ENCODE measurements at places on chromosomes 11 and 22.

DNA sequence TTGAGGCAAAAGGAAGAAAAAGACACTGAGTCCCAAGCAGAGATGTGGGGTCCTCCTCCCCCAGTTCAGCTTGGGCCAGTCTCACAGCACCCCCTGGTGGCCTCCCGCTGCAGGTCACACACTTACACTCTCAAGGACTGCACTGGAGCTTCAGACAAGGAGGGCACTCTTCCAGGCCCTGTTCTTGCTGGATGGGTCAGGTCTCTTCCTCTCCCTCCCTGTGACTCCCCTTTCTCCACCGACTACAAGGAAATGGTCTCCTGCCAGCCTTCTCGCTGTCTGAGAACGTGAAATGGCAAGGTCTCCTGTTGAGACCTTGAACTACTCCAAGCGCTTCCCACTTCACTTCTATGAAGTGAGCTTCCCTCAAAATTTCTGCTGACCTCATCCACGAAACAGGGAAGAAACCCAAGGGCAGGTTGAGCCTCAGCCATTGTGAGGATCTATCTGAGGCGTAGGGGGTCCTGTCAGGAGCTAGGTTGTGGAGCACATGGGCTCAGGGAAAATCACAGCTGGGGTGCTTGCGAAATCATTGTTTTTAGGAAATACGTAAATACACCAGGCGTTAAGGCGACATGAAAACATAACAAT, 11.2 kb upstream of the IGLL1 start:
- DNase-seq = no peak

GRCh38 chr11:129803533-129803932, 12.1 kb upstream of the TMEM45B start:
- DNase-seq = no peak

DNA sequence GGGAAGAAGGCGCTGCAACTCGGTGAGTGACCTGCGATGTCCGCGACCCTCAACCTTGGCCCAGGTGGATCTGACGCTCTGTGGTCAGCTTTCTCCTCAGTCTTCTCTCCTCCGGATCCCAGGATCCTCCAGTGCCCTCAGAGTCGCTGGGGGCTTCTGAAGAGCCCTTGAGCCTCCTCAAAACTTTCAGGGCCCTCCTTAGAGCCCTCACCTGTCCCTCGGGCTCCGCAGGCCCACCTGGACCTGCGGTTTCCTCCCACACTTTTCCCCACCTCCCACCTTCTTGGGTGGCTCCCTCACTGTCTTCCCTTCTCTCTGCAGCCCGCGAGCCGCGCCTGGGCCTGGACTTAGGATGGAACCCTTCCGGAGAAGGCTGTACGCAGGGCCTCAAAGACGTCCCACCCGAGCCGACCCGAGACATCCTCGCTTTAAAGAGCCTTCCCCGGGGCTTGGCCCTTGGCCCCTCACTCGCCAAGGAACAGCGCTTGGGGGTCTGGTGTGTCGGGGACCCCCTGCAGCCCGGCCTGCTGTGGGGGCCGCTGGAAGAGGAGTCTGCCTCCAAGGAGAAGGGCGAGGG, 335 bp downstream of the ZNF408 start:
- no peak for DNase-seq

DNA sequence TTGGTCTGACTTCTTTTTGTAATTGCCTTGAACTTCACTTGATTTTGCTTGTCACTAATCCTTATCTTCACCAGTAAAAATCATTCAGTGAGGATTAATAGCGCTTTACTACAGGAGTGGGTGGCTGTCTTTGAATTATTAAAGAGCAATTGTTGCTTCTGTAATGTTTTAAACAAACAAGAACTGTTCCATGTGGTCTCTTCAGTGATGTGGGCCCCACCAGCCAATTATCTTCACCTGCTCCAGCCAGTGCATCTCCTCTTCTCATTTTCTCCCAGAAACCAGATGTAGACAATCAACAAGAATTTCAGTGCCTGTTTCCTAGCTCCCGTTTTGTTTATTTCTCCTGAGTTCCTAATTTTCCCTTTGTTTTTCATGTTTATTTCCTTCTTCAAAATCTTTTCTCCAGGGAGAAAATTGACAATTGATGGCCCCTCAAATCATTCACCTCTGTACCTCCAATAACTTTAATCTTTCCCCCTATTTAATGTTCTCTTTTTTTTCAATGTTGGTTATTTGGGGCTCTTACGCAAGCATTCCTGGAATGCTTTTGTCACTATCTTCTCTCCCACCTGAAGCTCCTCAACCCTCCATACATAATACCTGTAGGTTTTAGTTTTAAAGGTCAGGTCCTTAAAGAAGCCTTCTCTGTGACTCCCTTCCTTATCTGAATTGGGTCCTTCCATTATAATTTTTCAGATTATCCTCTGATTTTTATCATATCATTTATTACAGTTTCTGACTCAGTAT, 115.1 kb downstream of the ARFGAP2 start:
- no peak for DNase-seq

- no peak for DNase-seq
These were observed 161.2 kb upstream of the NAV2 start for GRCh38 chr11:19551457-19551856.

DNA sequence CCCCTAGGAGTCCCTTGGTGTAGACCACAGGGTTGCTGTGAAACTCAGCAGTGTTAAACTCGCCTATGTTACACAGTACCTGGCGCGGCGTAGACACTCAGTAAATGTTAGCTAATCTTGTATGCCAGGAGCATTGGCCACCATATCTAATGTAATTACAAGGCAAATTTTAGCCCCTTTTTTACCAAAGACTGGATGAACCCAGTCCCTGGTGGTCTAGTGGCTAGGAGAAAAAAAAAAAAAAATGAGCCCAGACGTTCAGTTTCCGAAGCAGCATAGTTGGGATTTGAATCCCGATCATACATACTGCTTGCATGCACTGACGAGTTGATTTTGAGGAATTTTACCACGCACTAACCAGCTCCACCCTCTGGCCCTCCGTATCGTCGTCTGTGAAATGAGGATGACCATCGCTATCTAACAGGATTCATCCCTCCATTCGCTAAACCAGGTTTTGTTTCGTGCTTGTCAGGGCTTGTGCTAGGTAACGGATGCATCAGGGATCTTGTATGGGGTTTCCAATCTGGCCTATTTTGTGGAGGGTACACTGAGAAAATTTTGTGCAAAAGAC, 688 bp downstream of the PTS start:
- DNase-seq = no peak

DNA sequence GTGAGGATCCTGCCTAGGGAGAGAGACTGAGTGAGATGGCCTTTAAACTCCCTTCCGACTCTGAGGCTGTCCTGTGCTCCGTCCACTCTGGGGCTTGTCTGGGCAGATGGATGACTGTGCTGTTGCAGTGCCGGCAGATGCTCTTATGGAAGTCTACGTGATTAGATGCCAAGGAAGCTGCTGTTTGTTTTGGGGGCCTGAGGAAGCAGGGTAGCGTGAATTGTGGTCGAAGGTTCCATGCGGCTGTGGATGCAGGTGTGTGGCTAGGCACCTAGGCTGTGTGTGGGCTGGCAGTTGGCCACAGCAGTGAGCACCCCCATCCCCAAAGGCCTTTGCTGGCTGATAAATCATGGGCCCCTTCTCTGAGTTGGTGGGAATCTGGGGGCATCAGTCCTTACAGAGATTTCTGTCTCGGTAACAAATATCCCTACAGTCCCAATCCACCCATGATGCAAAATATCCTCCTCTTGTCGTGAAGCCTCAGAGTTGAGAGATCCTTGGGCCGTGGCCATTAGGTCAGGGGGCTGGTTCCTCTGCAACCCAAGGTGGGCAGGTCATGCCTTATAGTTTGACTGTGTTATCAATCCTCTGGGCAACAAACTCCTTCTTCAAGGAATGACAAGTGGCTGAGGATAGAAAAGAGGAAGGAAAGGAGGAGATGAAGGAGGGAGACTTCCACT, 31.2 kb downstream of the AMPD3 start:
- no peak for DNase-seq

DNA sequence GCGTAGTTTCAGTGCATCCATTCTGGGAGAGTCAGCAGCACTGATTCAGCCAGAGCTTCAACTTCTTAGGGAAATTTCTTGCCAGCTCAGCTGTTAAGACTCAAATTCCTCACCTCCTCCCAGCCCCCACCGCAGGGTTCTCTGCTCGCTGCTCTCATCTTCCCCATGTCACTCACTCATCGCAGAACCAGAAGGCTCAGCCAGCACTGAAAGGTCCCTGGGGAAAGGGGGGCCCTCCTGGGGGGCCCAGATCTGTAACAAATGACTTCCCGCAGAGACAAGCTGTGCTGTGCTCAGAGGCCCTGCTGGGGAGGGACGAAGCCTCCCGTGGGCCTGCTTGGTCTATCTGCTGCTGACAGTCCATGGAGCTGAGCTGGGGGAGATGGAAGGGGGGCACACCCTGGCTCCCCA, 220.6 kb downstream of the NTM start:
- DNase-seq = no peak

GRCh38 chr11:774873-775592, 2.3 kb downstream of the GATD1 start:
- DNase-seq = no peak

DNA sequence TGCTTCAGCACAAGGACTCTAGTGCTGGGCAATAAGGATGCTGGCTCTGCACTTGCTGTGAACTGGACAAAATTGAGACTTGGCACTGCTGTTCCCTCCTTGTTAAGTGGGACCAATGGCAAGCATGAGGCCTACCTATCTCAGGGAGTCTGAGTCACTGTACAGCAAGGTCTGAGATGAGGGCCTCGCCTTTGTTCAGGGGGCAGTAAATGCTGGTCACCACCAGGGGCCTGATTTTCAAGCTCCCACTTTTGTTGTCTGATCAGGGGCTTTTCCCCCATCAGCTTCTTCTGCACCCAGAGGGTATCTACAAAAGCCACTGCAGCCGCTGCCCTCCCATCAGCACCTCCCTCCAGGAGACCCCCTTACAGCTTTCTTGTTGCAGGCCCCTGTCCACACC, 22.8 kb downstream of the DHCR7 start:
- DNase-seq = no peak

- no peak for DNase-seq
These were observed 26.0 kb upstream of the CBX7 start for GRCh38 chr22:39178206-39179111.

- no peak for DNase-seq
These were observed 19.9 kb downstream of the OR8G5 start for GRCh38 chr11:124276081-124276480.

DNA sequence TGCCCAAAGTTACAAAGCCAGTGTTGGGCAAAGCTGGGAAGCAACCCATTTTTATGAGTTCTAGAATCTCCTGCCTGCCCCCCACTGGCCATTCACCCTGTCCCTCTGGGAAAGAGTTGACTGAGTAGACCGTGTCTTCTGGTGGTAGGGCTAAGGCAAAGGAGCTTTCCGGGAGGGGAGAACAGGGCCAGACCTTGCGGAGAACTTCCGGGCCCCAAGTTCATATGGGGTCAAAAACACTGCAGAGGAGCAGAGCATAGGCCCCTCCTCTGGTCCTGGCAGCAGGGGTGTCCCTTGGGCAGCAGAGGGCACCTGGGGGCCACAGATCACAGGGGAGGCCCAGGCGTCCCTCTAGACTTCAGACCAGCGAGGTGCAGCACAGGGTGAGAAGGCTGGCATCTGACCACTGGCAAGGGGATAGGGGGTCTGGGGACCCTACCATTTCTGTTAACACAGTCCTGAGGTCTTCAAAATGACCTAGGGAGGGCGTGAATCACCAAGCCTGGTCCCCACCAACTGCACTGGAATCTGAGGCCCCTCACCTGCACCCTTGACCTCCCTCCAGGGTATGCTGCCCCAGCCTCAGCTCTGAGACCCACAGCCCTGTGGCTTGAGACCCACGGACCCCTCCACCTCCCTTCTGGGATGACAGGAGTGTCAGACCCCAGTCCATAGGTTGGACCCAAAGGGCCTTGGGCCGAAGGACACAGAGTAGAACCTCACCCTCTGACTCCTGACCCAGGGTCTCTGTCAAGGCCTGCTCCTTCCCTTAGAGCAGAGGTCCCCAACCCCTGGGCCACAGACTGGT, 1.3 kb upstream of the ARAP1 start:
- no peak for DNase-seq

DNA sequence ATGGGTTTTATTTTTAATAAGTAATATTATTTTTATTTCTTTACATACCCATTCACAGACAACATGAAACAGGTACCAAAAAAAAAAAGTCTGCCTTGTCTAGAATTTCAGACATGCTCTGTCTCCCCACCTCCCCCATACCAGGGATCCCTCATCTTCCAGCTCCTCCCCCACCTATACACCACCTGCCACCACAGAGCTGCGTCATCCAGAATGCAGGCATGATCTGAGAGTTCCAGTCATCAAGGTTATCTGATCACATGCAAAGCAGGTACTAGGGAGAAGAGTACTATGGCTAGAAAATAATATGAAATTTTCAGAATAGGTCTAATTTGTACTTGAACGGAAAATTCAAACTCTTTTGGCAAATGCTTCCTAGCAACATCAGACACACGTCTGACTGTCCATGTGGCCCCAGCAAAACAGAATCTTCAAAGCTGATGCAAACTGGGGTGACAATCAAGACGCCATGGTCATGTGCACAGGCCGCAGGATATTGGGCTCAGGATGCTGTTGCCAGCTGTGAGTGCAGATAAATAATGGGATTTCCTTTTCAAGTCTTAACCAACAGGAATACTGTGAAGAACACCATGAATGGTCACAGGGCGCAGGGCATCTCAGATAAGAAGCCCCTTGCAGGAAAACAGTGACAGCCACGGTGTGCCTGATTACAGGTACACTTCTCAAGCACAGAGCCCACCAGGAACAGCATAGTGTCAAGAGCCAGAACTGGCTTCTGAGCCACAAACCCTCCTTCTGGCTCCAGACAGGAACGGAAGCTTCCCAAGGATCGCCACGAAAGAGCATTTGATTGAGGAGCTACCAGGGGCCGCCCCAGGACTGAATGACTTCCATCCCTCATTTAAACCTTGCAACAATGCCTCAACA, 169.5 kb downstream of the EFCAB6 start:
- no peak for DNase-seq

DNA sequence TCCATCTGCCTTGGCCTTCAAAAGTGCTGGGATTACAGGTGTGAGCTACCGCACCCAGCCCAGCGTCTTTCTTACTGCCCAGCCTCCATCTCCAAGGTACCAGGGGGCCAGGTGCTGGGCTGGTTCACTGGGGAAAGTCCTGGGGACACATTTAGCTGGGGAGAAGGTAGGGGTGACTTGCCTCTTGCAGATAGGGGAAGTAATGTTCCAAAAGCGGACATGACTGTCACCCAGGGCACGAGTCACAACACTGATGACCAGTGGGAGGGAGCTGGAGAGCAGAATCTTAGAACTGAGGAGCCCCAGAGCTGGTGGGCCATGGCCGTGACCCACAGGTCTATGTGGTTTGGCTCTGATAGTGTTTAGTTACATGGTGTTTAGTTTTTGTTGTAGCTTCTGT, 2.4 kb upstream of the SLC15A3 start:
- no peak for DNase-seq

GRCh38 chr22:28481725-28482124, 197.9 kb downstream of the TTC28 start:
- DNase-seq = no peak

- DNase-seq = no peak
These were observed 524.0 kb upstream of the KIRREL3 start for GRCh38 chr11:127524618-127525017.

GRCh38 chr11:66219846-66220565, 48.4 kb upstream of the RAB1B start:
- no peak for DNase-seq

GRCh38 chr11:130118636-130119387, 40.8 kb upstream of the ST14 start:
- no peak for DNase-seq
